Stimulated activated CD8-positive, alpha-beta memory T cell treated with anti-CD3 and anti-CD28 coated beads, Interleukin-7, amount 100 ng/mL, for 1 hour (primary cell): ENCODE measurements at places on chromosomes 11 and 22.

GRCh38 chr11:73308961-73309919 lies 1.2 kb downstream of the ARHGEF17 start:
- DNase-seq = no peak

DNA sequence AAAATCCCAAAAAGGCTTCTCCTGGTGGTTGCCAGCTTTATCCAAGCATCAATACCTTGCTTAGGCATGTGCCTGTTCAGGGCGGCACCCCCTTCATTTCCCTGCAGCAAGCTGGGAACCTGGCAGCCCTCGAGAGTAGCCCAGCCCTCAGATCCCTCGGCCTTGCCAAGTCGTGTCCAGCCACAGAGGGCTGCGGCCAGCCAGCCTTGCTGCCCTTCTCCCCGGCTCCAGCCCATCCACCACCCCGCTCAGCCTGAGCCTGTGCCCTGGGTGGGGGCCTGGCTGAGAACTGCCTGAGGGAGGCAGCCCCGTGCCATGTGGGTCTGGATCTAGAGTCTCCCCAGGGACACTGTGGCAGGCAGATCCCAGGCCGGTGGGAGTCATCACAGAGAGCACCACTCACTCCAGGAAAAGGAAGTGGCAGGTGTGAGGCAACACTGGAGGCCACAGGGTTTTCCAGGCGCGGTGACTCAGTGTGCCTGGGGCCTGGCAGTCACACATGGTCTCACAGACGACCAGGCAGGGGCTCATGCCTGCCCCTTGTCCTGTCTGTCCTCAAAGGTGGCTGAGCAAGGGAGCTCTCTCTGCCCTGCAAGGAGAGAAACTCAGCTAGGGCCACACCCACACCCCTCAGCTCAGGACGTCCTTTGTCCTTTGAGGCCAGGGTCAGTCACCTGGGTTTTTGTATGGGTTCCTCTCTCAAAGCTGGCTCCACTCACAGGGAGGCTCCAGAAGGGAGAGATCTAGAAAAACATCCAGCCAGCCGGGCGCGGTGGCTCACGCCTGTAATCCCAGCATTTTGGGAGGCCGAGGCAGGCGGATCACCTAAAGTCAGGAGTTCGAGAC lies 12.2 kb upstream of the CDC42BPG start:
- no peak for DNase-seq

- DNase-seq = no peak
Observed at GRCh38 chr22:49094858-49095257, 732.8 kb downstream of the BRD1 start.

GRCh38 chr11:74132833-74133232 lies 38.0 kb downstream of the C2CD3 start:
- no peak for DNase-seq

DNA sequence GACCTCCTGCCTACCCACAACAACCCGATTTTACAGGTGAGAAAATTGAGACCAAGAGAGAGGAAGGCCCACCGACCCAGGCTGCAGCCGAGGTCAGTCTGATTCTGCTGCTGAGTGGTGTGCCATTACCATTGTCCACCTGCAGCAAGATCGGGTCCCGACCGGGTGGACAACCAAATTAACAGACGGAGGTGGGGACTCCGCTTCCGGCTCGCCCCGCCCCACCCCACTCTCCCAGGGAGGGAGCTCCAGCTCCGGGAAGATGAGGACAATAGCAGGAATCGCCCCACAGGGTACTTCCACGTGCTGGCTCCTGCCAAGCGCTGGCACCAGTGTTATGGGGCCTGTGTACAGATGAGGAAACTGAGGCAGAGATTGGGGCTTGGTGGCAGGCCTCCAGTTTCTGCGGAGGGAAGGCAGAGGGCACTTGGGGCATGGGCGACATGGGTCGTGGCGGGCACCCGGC lies 425 bp upstream of the KDELR3 start:
- no peak for DNase-seq

- no peak for DNase-seq
Observed at GRCh38 chr11:112525844-112526590, 265.4 kb upstream of the PLET1 start.

DNA sequence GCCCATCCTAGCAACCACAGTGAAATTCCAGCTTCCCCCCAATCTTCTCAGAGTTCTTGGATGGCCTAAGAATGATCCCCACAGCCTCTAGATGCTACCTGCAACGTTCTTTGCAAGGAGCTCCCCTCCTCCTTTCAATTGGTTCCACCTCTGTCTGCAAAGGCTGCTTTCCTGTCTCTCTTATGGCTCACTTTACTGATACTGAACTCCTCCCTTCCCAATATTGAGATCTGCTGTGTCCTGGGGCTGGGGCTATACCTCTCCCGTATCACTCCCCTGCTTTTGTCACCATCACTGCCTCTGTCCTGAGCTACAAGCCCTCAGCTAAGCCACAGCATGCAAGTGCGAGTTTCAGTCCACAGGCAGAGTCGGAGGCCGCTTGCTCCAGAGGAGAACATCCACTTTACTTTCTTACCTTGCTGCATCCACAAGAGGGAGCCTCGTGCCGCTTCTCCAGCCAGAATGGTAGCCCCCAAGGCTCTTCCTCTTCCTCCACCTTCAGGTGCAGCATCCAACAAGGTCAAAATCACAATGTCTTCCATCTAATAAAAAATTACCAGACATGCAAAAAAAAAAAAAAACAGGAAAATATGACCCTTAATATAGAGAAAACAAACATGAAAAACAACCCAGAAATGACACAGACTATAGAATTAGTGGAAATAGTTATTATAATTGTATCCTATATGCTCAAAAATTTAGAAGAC lies 48.6 kb upstream of the TMEM45B start:
- no peak for DNase-seq

DNA sequence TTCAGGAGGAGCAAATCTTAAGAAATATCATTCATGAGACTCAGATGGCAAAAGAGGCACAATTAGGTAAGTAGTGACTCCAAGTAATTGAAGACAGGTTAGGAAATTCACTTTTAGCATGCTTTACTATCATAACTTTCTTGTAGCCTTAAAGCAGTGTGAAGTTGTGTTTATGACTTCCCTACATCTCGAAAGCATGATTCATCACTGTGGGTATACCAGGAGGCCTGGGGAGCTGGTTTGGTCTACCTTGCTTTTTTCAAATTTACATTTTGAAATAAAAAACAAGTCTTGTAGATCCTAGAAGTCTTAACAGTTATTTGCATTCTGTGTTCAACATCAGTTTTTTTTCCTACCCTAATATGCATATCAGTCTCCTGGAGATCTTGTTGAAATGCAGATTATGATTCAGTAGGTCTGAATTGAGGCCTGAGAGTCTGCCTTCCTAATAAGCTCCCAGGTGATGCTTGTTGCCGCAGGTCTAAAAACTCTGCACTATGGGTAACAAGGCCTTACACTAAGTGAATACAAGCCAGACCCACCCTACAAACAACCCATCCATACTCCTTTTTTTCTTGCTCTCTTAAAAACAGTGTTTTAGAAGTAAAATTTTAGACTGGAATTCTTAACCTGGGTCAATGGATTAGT lies 41.4 kb downstream of the TTC17 start:
- DNase-seq = no peak

GRCh38 chr11:69451289-69451688 lies 30.2 kb upstream of the LINC01488 start:
- DNase-seq = no peak

DNA sequence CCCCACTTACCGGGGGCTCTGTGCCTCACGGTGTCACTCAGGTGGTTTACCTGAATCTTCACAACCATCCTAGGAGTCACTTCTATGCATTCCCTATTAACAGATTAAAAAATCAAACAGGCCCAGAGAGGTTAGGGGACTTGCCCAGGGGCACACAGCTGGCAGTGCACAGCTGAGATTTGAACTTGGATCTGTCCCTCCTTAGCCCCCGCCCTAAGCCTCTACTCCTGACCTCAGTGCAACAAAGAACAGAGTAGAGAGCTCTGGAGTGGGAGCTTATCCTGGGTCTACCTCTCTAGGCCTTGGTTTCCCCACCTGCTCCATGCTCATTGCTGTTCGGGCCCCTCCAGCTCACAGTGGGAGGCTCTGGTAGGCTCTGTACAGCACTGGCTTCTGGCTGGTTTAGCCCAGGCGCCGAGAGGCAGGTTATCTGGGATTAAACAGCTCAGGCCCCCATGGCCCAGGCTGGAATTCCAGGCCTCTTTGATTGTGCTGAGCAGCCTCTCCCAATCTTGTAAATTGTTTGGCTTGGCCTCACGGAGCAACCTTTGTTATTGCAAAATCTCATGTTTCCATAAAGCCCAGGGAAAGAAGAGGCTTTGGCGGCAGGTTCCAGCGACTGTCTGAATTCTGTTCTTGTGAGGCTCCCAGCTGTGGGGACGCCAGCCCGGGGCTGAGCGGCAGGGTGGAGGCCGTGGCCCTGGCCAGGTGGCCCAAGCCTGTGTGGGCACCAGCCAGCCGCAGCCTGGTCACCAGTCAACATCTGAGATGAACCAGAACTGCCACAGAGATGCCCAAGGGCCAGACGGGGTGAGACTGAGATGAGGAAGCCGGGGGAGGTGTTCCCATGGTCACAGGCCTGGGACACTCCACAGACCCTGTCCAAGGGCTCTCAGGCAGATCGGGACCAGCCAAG lies 28.9 kb upstream of the SHISAL1 start:
- no peak for DNase-seq

DNA sequence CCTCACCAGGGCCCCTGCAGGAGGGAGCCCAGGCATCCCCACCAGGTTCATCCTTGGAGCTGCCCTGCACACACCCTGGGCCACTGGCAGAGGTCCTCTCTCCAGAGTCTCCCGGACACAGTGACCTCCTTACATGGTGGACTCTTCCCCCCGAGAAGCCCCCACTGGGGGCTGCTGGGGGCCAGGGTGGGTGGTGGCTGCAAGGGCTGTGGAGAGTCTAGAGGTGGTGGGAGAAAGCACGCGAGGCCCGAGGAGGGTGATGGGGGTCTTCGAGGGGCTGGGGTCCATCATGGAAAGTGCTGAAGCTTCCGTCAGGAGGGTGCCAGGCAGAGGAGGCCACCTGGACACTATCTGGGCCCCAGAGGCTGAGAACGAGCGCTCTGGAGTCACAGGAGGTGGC lies 17.6 kb downstream of the PGA5 start:
- no peak for DNase-seq

- no peak for DNase-seq
Observed at GRCh38 chr11:67055812-67056211, 835 bp upstream of the RHOD start.

- DNase-seq = no peak
Observed at GRCh38 chr11:66663741-66664296, 13.9 kb downstream of the RBM4B start.

GRCh38 chr11:48106166-48106565 lies 110.4 kb upstream of the OR4B1 start:
- DNase-seq = no peak

GRCh38 chr11:45252877-45253276 lies 33.3 kb downstream of the SYT13 start:
- DNase-seq = no peak

GRCh38 chr11:74540270-74540669 lies 46.7 kb upstream of the LIPT2 start:
- no peak for DNase-seq

DNA sequence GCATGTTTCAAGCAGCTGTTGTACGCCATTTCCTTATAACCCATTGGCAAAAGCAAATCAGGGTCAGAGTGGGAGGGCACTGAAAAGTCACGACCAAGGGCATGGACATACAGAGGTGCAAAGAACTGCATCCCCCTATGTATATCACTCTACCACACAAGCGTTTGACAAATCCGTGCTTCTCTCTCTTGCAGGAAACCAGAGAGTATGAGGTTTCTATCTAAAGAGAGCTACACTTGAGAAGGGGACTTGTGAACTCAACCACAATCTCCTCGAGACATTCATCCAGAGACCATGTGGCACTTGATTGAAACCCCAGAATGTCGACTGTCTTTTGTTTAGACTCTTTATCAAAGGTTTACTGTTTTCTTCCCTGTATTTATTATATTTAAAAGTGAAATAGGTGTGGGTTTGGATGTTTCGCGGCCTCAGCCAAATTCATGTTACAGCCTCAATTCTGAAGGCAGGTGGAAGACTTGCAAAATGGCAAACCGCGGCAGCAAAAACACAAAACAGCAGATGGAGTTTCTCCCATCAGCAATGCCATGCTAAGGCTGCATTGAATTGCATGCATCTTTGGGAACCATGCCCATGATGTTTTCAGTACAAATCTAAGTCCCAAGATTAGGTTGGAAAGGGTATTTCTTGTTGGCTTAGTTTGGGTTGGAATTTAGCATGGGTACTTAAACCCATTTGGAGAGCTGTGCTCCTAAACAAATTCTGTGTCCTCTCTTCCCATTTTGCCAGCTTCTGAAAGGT lies 48.8 kb upstream of the ASPHD2 start:
- no peak for DNase-seq

- no peak for DNase-seq
Observed at GRCh38 chr11:58968251-58968711, 29.0 kb downstream of the GLYATL1 start.

DNA sequence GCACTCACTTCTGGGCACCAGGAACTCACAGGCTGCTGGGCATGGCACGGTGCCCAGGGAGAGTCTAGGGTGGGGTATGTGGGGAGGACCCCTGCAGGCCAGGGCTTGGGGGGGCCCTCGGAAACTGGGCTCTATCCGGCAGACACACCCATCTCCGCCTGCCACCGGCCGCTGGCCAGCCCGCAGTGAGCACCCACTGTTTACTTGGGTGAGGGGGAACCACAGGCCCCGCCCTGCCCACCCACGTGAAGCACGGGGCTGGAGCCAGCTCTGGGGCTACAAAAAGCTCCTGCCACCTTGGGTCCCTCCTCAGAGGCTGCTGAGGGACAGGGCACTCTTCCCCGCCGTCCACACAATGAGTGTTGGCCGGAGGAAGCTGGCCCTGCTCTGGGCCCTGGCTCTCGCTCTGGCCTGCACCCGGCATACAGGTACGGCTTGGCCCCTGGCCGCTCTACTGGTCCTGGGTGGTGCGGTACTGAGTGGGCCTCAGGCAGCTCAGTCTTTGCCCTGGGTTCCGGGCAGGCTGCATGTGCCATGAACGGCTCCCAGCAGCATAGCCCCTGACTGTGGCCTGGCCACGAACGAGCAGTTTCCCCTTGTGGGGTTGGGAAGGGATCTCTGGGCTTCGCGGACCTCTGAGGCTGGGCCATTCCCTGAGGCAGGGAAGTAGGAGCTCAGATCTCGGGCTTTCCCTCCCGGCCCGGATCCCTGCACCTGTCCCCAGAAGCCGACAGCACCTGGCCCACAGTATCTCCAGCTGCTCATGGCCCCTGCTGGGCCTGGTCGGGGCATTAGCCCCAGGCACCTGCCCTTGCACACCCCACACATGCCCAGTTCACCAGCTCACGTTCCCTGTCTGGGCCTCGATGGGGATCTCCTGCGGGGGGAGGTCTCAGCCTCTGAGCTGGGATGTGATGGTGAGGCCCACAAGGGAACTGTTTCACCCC lies at the start of gene MUC5AC:
Gene MUC5AC (plus strand): TSS at position 309 of the 947 bp plus-strand sequence. CDS start 47 bp downstream, at position 356.
- DNase-seq = no peak

- DNase-seq = no peak
Observed at GRCh38 chr11:33329705-33330329, 72.6 kb downstream of the HIPK3 start.

GRCh38 chr11:61679296-61679695 lies 895 bp upstream of the DAGLA start:
- no peak for DNase-seq
